Endothelial cell of umbilical vein (primary cell): ENCODE measurements at places on chromosomes 3 and 15. TPM values are rescaled to one million over a fixed set of nuclear protein-coding genes. Genes with fewer than 3 reads are reported as not detected.

GRCh38 chr3:125960066-125960424 is 8.9 kb upstream of the ROPN1B start:
- DNase-seq: no peak

DNA sequence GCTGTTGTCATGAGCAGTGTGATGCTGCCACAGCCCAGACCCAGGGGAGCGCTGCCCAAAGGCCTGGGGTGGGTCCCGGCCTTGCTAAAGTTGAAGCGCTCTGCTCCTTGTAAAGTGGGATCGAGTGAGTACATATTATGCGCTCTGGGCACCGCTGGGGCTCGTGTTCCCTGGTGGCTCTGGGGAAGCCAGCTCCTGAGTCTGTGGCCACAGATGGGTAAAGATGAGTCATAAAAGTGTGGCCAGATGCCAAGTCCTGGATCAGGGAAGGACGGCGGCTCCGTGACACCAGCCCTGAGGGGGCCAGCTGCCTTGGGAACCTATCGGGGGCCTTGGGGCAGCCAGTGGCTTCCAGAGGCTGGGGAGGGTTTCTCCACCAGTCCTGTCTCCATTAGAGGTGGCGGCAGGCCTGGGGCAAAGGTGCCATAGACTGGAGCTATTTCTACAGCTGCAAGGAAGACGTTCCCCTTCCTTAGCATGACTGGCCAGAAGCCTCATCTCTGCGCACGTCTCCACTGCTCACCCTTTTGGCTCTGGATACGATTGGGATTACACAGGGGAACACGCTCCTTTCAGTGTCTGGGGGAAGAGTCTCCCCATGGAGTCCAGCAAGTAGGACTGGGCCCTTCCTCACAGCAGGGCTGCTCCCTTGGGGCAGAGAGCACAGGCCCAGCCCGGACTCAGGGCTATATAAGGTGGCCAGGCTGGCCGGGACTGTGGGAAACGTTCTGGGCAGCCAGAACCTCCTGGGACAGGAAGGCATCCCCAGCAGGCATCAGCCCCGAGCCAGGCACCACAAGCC is 1.2 kb upstream of the ITIH4 start:
- DNase-seq: peak; percentile 72

- DNase-seq: peak; percentile 80
These were observed 45.4 kb downstream of the SSR3 start for GRCh38 chr3:156509189-156510174.

- DNase-seq: no peak
These were observed 186.6 kb downstream of the SQOR start for GRCh38 chr15:45821390-45821789.

DNA sequence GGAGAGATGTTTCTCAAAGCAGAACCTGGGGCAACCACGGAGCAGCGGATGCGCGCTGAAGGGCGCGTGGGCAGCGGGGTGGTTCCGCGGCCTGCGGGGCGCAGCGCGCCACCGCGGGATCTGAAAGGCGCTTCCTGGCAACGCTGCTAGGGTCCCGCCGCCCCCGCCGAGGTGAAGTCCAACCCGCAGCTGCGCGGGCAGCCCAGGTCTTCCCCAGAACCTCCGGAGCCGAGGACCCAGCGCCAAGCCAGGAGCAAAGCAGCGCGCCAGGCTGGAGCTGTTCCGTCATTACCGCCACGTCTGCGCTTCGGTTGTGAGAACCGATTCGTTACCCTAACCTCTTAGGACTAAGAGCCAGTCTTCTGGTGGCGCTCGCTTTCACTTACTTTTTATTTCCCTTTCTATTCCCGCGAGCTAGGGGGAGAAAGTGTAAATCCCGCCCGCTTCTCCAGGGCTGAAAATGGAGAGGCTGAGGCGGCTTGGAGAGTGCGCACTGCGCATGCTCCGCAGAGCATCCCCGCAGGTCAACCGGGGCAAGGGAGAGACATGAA is 3.2 kb upstream of the GABRG3 start:
- DNase-seq: no peak

DNA sequence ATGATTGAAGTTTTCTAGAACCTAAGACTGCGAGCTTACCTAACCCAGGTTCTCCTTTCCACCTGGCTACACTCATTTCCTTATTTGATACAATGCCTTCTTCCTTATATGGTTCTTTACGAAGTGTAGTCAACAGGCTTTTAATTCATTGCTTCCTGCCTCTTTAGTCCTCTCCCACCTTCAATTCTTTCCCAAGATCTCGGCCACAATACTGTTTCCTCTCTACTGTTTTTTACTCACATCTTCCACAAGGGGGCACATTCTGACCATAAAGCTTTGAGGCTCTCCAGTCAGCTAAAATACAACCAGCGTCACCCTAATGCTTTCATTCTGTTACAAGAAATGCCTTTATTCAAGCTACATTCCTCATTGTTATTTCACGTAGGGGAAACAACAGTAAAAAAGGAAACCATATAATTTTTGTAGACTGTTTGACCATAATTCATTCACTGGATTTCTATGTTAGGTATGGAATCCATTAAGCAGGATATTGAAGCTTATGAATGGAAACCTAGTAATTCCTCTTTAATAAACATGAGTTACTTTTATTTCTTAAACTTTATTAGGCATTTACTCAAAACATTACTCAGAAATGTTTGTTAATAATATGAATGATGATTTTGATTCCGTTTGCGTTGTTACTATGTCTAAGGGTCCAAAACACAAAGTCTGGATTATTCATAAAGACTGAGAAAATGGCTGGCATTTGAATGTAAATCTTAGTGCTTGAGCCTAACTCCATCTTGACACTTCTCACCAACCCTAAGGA is 29.5 kb upstream of the VEPH1 start:
- peak; percentile 94 for DNase-seq

- DNase-seq: no peak
These were observed 28.6 kb downstream of the IL5RA start for GRCh38 chr3:3081381-3082233.

DNA sequence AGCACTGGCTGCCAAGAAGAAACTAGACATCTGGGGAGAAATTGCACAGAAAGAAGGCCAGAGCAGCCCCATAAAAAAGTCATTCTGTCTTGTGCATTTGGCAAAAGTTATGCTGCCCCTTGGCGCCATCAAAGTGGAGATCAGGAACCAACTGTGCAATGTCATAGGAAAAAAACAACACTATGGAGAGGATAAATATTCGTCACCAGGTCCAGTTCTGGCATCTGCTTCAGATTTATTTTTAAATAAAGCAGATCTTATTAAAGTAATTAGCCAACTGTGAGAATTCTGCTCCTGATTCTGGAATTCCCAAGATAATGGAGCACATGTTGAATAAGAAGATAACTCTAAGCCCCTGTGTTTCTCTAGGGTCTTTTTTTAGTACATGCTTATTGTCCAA is 500.0 kb upstream of the IL12A start:
- no peak for DNase-seq

DNA sequence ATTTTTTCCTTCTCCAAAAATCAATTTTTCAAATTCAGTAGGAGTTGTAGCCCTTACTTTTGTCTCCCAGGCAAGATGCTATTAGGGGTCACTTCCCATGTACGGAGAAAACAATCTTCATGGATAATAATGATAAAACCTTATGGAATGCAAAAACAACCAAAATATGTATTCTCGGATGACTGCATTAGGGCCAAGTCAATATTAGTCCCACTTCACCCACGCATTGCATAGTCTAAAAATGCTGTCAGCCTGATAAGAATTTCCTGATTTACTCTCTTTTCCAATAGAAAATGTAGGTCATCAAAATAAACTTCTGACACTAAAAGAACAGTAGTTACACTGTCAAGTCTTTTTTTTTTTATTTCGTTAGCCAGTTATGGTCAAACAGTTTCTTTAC is 2.7 kb downstream of the VGLL3 start:
- DNase-seq: peak; percentile 61

- no peak for DNase-seq
These were observed 97.2 kb upstream of the TMCO5A start for GRCh38 chr15:37837276-37837675.

DNA sequence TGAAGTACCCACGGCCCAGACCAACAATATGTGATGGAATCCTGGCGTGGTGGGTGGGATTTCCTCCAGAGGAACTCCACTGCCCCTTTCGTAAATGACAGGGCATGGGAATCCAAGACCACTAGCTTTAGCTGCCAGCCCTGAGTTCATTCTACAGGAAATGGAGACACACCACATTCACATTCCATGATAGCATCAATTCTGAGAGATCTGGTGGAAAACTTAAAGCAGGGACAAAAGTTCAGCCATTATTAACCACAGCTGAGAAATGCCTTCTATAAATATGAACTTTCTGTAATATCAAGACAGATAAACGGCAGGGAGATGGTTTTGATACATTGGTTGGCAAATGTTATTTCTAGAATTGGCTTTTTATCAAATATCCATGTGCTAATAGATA is 98.2 kb downstream of the FBN1 start:
- DNase-seq: peak; percentile 88

DNA sequence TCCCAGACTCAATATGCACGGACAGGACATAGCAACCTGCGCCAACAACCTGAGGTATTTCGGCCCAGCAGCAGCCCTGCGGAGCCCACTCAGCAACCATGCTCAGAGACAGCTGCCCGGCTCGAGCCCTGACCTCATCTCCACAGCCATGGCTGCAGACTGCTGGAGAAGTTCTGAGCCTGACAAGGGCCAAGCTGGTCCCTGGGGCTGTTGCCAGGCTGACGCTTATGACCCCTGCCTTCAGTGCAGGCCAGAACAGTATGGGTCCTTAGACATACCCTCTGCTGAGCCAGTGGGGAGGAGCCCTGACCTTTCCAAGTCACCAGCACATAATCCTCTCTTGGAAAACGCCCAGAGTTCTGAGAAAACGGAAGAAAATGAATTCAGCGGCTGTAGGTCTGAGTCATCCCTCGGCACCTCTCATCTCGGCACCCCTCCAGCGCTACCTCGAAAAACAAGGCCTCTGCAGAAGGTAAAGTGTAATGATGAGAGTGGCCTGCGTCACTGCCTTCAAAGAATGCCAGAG is 25.5 kb downstream of the TMEM41A start:
- DNase-seq: no peak

ZWILCH gene
- total RNA-seq: 28.8 and 29.8 TPM in 2 replicates

NRG4 gene
- total RNA-seq: not detected in 2 replicates

GASK1A gene
- total RNA-seq: not detected in 2 replicates

CLDN18 gene
- total RNA-seq: not detected in 2 replicates

JMJD7 gene
- 11.4 and 15.0 TPM in 2 replicates for total RNA-seq

GMNC gene
- not detected in 2 replicates for total RNA-seq

CHRNB4 gene
- not detected in 2 replicates for total RNA-seq

C3orf85 gene
- not detected in 2 replicates for total RNA-seq

STARD9 gene
- 17.2 and 17.5 TPM in 2 replicates for total RNA-seq
